RCC 7860 (cell line): ENCODE measurements at places on chromosomes 16 and 17.

DNA sequence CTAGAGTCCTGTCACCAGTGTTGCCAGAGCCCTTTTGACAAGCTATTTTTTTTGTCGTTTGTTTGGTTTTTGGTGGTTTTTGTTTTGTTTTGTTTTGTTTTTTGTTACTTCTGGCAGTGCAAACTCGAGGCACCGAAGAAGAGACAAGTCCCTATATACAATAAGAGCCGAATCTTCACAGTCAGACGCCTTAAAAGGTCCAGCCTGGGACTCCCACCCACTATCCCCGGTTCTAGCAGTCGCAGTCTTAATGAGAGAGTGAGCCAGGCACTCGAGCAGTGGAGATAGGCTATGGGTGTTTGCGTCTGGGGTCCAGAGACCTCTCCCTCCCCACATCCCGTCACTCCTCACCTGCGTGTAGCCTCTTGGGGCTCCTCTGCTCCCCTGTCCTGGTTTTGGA, 1.9 kb downstream of the OR1F1 start:
- DNase-seq, result no peak

GRCh38 chr16:83215406-83216001, 588.7 kb downstream of the CDH13 start:
- peak; percentile 13 for DNase-seq

- DNase-seq, result no peak
These were observed 7.6 kb downstream of the CDH15 start for GRCh38 chr16:89179148-89179484.

DNA sequence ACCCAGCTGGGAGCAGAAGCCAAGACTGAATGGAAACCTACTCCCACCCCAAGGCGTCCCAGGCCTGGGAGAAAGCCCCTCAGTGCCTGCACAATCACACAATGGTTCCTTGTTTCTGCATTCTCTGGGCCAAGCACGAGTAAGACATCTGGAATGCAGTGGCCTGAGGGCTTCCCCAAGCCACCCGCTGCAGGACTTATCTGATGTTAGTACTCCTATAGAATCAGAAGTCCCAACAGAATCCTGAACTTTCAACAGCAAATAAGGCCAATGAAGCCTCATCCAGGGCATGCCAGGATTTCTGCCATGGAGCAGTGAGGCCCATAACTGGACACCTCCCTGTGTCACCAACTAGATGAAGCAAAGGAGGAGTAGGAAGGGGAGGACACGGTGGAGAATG, 28.6 kb downstream of the MYO18A start:
- peak; percentile 53 for DNase-seq

GRCh38 chr16:11966173-11966572, 1.2 kb downstream of the TNFRSF17 start:
- DNase-seq, result no peak

DNA sequence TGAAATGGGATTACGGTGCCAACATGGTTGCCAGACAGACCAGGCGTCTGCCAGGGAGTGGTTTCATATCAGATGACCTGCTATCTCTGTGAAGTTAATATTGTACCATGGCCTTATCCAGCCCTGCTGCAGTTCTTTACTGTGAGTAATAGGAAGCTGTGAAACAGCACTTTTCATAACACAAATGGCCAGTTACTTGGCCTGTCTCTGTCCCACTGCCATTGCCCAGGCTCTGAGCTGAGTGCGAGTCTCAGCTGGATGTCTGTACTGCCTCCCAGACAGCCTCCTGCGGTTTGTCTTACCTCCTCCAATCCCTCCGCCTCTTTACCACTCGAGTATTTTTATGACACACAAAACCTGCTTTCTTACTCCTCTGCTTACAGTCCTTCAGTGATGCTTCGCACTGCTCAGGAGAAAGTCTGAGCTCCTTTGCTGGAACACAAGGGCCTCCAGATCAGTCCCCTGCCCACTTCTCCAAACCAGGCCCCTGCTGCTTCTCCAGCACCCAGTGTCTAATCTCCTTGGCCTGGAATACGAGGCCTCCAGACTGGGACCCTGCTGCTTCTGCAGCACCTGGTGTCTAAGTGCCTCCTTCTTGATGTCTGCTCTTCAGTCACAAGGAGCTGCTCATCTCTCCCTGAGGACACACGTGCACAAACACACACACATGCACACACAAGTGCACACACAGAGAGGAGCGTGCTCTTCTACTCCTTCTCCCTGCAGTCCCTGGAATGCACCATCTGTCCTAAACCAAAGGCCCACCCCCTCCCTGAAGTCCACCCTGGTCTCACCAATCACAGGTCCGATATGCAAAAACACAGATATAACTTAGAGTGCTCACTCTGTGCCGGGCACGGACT, 17.1 kb upstream of the RHOT1 start:
- DNase-seq, result peak; percentile 88

DNA sequence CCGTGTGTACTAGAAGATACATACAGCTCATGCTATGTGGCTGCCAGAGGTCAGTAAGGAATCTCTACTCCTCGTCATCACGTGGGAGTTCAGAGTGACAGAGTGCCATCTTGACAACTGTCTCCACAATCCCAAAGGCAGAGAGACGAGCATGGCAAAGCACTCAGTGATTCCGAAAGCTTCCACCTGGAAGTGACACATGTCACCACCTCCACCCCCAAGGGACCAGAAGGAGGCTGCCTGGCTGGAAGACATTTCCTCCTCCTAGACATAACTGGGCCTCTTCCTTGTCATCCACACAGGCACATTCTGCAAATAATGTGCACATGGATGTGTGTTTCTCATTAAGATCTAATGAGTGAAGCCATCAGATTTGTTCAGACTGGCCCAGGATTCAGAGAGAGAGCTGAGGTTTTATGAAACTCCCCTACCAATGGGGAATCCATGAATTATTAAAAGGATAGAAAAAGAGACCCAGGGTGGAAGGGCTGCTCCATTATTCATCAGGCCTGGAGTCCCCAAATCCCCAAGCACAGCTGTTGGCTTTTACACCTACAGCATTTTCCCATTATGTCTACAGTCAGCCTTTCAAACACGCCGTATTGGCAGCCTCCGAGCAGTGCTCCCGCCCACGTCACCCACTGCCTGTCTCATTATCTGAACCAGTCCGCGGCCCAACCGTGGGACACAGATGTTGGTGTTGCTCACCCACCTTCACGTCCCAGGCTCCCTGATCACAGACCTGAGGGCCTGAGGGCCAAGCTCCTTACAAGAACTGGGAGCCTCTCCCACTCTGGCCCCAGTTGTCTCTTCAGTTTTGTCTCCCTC, 3.3 kb upstream of the CACNG5 start:
- no peak for DNase-seq

- no peak for DNase-seq
These were observed 5.8 kb upstream of the NOL11 start for GRCh38 chr17:67711916-67712315.

- DNase-seq, result no peak
These were observed 472.4 kb downstream of the PMP22 start for GRCh38 chr17:14792746-14793145.

- no peak for DNase-seq
These were observed 7.9 kb upstream of the SPHK1 start for GRCh38 chr17:76376318-76377133.

GRCh38 chr17:3773511-3773910, 27.5 kb downstream of the ITGAE start:
- DNase-seq, result peak; percentile 27

- DNase-seq, result no peak
These were observed 78.9 kb downstream of the TRIM37 start for GRCh38 chr17:59027750-59028149.

DNA sequence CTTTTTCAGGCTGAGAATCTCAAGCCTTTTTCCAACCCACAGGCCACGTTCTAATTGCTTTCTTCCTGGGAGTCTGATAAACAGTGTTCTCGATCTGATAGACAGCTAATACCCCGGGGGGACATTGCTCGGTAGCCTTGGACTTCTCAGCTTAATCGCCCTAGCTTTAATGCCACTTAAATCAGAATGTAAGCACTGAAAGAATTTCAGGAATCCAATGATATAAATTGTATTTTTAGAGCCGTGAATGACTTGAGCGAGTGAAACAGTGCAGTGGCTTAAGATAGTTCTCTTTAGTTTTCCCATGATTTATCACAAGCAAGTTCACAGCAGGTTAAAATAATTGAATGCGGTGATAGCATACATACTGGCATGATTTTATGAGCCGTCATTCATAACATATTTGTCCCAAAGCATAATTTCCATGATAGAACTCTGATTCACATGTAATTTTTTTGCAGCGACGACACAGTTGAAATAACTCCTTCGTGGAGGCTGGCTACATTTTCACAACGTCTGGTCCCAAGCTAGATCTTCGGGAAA, 116.1 kb upstream of the MYOCD start:
- no peak for DNase-seq

- DNase-seq, result no peak
These were observed 7.5 kb downstream of the SLC16A3 start for GRCh38 chr17:82236142-82236971.

DNA sequence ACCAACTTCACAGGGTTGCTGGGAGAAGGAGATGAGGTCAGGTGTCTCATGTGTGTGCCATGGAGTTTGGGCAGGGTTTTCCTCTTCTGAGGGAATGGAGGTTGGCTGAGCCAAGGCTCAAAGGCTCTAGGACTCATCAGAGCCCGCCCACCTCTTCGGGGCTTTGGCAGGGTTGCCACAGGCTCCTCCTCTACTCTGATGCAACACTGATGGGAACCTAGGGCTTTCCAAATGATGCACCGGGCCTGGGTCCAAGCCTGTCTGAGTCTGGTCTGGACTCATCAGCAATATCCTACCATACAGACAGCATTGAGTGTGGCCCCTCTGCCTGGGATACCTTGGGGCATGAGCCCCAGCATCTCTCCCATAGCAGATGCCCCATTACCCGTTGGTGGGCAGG, 59.5 kb upstream of the LHX1 start:
- DNase-seq, result no peak

DNA sequence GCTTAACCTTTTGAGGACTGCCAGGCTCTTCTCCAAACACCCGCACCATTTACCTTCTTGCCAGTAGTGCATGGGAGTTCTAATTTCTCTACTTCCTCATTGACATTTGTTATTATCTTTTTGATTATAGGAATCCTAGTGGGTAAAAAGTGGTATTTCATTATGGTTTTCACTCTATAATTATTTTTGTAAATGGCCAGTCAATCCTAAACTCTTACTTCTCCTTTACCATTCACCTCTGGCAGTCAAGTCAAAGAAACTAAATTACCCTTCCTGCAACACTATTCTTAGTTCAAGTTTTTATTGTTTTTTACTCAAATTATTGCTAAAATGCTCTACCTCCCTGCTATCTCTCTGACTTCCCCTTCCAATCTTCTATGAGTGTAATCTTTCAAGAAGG, 29.8 kb upstream of the ANKFY1 start:
- DNase-seq, result no peak

GRCh38 chr17:33653399-33653788, 360.3 kb upstream of the ASIC2 start:
- DNase-seq, result no peak

DNA sequence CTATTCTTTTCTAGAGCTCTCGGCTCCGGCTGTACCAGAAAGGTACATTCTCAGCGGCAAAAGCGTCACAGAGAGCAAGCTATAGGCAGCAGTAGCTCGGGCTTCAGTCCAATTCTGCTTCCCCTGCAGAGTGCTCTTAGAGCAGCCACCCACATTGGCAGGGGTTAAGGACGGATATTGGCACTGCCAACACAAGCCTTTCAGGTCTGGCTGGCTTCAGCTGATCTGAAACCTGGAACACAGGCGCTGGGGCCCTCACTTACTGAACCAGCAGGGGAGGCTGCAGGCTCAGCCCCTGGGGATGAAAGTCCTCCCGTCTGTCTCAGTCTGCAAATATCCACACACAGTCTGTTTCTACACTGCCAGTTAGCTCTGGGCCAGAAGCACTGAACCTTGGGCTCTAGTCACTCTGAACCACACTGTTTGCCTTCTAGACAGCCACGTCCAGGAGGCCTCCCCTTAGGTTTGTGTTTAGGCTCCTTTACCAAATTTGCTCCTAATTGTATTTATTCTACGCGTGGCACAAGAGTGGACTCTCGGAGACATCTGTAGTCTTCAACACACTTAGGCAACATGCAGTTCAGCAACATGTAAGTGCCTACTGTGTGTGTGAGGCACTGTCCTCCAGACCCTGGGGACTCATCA, 40.1 kb downstream of the HIC1 start:
- DNase-seq, result no peak

- no peak for DNase-seq
These were observed 73.6 kb upstream of the MRTFB start for GRCh38 chr16:13997526-13997925.
